NCI-H1436 treated with DMSO at 0.1 percent for 48 hours (cell line): ENCODE measurements at places on chromosomes 6 and 20.
A peak's percentile ranks its signal among the peaks of the same experiment; 100 is the strongest.

DNA sequence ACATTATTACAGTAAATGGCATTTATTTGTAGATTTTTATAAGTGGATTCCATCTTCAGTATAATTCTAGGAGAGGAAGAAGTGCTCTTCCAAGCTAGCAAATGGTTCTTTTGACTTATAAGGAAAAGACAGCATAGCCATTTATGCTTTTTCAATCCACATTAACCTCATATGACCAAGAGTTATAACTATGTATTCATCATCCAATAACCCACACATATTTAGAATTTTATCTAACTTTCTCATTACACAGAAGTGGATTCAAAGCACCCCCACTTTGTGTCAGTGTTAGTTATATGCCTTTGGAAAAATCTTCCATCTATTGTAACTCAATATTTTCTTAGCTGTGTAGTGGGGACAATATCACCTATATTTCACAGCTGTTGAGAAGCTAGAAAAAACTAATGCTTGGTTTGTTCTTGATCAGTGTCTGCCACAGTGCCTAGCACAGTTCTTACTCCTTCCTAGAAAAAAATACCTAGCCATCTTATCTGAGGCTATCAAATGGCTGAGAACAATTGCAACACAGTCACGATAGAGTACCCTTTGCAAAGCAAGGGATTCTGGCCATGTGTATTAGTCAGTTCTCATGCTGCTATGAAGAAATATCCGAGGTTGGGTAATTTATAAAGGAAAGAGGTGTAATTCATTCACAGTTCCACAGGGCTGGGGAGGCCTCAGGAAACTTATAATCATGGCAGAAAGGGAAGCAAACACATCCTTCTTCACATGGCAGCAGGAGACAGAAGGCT, 986.3 kb downstream of the TFAP2A start:
- DNase-seq: no peak

GRCh38 chr20:23078351-23079015, 7.6 kb downstream of the CD93 start:
- DNase-seq: peak; percentile 69

GRCh38 chr6:109282756-109283155, 99.5 kb downstream of the CD164 start:
- DNase-seq: no peak

DNA sequence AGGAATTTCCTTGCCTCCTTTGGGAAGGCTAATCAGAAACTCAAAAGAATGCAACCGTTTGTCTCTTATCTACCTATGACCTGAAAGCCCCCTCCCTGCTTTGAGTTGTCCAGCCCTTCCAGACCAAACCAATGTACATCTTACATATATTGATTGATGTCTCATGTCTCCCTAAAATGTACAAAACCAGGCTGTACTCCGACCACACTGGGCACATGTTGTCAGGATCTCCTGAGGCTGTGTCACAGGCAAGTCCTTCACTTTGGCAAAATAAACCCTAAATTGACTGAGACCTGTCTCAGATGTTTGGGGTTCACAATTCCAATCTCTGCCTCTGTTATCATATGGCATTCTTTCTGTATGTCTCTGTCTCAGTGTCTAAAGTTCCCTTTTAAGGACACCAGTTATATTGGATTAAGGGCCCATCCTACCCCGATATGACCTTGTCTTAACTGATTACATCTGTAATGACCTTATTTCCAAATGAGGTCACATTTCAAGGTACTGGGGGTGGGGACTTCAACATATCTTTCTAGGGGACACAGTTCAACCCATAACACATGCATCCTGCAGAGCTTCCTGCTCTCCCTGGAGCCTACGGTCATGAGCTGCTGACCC, 513.5 kb upstream of the JARID2 start:
- no peak for DNase-seq

DNA sequence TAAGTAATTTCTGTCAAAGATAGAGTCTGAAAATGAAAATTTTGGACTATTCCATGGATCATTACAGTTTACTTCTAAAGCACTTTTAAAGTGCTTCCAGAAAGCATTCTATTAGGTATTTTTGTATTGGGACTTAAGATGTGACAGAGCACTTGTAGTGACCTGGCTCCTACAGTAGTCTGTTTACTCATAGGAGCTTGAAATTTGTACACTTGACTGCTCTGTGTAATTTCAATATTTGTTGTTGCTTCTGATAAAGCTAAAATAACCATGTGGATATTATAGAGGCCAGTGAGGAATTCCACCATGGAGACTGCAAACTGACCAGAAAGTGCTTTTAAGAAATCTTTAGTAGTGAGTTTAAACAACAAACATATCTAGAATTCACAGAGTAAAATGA, 10.3 kb downstream of the NFYA start:
- no peak for DNase-seq

DNA sequence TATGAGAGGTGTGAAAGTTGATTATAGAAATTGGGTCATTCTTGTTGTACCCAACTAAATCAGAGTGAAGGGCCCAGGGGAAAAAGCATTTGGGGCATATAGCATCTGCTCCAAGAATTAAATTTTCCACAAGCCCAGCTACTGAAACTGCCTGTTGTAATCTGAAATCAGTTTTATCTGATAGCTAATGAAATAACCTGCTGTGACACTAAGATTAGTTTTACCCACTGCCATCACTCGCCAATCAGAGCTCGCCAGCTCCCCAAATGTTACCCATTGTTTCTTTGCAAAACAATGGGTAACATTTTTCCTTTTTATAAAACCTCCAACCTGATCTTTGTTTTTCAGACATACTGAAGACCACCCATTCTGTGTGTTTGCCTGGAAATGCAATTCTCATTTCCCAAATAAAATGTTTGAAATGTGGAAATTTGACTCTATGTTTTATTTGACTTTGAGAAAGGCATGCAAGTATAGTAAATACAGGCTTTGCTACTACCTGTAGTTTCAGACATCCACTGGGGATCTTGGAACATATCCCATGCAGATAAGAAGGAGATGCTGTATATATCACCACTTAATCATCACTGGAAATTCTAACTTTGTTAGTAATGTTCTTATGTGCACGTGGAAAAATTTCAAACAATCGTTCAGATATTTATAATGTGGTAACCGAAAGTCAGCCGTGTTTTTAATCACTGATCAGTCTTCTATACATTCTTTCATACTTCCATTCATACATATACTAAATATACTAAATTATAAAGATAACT, 6.3 kb upstream of the AHI1 start:
- no peak for DNase-seq

DNA sequence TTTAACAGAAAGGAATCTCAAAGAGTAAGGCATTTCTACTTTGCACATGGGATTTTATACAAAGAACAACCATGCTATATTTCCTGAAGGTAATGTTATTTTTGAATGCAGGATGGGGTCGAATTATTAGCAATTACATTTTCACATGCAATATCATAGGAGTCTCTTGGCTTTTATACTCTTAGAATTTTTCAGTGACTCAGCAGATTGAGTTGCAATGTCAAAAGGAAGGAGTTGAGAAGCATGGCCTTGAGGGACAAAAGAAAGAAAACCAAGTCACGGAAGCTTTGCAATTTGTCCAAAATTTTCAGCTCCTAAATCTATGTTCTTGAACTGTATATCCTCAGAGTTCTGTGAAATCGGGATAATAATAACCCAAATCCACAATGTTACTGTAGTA, 181.1 kb downstream of the GRM1 start:
- no peak for DNase-seq

DNA sequence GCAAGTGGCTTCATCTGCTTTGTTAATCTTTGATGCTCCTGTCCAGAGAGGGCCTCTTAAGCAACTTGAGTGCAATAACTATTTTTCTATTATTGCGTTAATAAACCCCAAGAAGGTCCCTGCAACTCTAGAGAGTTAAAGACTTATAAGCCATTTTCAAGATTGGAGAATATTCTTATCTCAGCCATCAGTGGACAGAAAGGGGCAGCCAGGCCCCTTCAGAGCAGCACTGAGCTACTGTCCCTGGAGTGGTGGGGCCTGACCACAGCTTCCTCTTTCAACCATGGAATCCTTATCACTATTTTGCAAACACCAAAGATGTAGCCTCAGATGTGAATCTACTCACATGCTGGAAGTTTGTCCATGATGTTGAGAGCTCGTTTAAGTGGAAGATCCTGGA, 2.8 kb upstream of the MAS1L start:
- DNase-seq: no peak

DNA sequence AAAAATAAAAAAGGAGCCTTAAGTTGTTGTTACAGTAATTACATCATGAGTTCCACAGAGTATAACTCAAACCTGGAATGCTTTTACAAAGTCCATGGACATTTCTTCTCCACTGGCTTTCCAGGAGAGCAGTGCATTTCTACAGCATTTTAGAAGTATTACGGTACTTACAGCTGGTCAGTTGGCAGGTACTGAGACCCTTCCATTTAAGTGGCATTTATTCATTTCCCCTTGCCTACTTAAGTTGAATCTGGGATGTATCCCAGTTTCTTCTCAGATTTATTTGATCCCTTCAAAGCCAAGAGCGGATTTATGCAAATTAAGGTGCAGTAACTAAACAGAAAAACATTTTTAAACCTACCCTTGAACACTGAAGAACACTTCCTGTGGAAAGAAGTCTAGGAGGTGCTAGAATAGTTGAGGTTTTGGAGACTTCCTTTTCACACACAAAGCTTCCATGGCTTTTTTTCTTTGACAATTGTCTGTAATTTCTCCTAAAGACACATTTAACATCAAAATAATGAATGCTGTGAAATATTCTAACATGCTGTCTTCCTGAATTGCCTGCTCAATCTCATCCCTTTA, 3.4 kb downstream of the PRDM13 start:
- DNase-seq: no peak

- no peak for DNase-seq
Measured at GRCh38 chr6:106422534-106422933, 62.0 kb downstream of the CRYBG1 start.

DNA sequence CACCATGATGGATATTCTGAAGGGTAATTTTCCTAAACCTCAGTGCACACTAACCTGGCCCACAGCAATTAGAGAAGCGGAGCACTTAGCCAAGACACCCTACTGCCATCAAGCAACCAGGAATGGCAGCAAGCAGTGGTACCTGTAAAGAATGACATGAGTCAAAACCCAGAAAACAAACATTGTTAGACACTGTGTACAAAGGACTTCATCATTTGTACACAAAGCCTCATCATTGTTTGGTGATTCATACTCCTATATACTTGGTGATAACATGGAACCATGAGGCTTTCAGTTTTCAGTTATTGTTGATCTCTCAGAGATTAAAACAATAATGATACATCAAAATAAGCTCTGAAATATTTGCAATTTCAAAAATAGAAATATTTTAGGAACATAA, 74.6 kb downstream of the MLIP start:
- DNase-seq: no peak

GRCh38 chr6:137269347-137269746, 50.2 kb upstream of the IFNGR1 start:
- DNase-seq: no peak

- DNase-seq: no peak
Measured at GRCh38 chr6:166045173-166045859, 122.3 kb downstream of the TBXT start.

GRCh38 chr6:148492654-148493290, 150.1 kb downstream of the SASH1 start:
- no peak for DNase-seq

- no peak for DNase-seq
Measured at GRCh38 chr20:61975407-61976129, 90.1 kb downstream of the TAF4 start.

GRCh38 chr20:34710861-34711574, 6.9 kb downstream of the TP53INP2 start:
- DNase-seq: no peak

DNA sequence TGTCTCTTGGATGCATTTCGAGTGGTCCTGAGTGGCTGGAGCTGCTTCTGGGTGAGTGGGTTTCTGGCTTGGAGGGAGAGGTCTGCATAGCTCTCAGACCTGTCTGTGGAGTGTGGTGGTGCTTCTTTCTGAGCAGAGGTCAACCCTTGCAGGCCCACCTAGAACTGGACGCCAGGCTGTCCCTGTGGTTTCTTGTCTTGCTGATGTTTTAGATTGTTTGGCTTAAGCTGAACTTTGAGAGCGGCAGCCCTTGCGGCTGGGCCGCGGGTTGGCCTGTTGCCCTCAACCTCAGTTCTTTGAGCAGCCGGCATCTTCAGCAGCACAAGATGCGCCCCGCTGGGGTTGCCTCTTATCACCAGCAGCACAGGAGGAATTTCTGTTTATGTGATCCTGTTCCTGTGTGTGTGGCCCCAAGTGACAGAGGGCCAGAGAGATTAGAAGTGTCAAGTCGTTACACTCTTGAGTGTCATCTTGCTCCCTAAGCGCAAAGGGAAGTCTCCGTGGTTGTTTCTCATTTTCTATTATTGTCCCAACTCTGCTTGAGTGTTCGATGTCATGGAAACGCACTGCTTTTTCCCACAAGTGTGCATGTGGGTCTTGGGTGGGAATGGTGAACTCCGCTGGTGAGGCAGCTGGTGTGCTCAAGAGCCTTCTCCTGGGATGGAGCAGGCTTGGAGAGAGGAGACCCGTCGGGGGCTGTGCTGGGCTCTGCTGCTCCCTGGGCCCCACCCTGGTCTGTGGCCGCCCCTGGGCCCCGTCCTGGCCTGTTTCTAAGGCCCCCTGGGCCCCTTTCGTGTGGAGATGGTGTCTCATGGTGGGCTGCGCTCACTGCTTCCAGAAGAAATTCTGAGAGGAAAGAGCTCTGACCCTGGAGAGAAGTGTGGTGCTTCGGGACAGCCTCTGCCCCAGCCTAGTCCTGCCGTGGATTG, 20.1 kb upstream of the SLC22A1 start:
- DNase-seq: no peak

- no peak for DNase-seq
Measured at GRCh38 chr20:5390720-5391119, 74.0 kb upstream of the PROKR2 start.

- DNase-seq: no peak
Measured at GRCh38 chr6:99940582-99940981, 53.4 kb downstream of the MCHR2 start.

GRCh38 chr6:159194421-159194820, 25.2 kb downstream of the FNDC1 start:
- DNase-seq: no peak

DNA sequence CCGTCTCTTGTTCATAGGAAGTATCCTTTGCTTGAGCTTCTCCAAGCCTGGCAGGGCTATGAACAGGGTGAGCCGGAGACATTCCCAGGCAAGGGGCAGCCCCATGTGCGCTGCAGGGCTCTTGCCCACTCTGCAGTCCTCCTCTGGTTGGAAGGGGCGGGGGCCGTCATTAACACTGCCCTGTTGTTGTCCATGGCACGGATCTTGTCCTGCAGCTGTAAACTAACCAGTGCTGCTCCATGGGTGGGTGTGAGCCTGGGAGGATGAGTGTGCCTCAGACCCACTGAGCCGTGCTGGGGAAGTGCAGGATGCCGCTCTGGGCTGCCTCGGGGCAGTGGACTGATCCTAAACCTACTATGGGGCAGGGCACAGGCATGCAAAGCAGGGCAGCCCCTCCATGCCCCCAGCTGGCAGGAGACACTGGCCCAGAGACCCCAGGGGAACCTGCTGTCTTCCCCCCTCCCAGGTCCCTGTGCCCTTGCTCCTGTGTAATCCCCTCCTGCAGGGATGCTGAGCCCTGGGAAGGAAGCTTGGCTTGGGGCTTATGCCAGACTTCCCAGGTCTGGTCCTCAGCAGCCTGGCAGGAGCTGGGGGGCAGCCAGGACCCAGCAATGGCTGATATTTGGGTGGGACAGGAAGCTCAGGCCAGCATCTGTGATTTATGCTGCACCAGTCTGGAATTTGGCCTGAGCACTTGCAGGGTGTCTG, 8.5 kb downstream of the EBF4 start:
- no peak for DNase-seq

- peak; percentile 74 for DNase-seq
Measured at GRCh38 chr20:23257848-23258746, 92.5 kb upstream of the NXT1 start.
